Activated naive CD4-positive, alpha-beta T cell treated with anti-CD3 and anti-CD28 coated beads, Interleukin-2, amount 10 ng/mL, durations not matched to agents 7 days and 5 days (primary cell): ENCODE measurements at places on chromosomes 16 and 17.

- DNase-seq = no peak
These were observed 157.8 kb downstream of the AXIN2 start for GRCh38 chr17:65403626-65404025.

DNA sequence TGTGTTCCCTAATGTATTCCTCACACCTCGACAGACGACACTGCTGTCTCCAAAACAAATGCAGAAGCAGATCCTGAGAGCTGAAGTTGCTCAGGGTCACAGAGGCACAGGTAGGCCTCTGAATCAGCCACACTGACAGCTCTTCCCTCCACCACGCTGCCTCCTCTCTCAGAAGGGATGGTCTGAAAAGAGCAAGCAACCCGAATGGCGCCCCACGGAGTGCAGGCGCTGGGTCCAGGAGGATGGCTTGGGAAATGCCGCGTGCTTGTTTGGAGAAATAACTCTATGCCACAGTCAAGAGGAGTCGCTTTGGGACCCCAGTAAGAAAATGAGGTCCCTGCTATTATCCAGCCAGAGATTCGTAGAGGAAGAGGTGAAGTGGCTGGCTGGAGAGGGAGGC, 15.9 kb downstream of the CYB561 start:
- no peak for DNase-seq

DNA sequence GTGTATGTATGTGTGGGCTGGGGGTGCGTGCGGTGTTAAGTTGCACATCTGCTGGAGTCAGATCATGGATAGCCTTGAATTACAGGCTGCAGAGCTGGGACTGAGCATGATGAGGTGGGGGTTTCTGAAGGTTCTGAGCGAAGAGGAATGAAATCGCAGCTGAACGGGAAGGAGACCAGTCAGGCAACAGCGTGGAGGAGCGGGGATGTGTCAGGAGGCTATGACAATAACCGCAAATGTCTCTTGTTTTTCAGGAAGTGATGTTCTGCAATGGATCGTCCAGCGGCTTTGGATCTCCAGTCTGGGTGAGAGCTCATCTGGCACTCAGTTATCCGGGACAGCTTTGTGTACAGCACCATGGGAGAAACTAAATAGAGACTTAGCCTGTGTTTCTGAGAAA, 20.9 kb downstream of the RGS9 start:
- DNase-seq = no peak

GRCh38 chr16:15607700-15608396, 35.1 kb downstream of the MARF1 start:
- no peak for DNase-seq

DNA sequence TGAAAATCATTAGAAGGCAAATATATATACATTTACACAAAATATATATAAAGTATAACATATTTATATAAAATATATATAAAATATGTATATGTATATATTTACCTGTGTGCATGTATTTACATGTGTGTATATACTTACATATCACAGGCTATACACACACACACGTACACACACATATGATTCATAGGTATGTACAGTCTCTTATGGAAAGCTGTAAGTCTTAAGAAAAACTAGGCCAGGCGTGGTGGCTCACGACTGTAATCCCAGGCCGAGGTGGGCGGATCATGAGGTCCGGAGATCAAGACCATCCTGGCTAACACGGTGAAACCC, 14.7 kb downstream of the TOM1L2 start:
- DNase-seq = no peak

GRCh38 chr16:50208460-50208931, 55.4 kb downstream of the TENT4B start:
- DNase-seq = no peak

- no peak for DNase-seq
These were observed 15.6 kb downstream of the SPATA32 start for GRCh38 chr17:45246338-45246737.

DNA sequence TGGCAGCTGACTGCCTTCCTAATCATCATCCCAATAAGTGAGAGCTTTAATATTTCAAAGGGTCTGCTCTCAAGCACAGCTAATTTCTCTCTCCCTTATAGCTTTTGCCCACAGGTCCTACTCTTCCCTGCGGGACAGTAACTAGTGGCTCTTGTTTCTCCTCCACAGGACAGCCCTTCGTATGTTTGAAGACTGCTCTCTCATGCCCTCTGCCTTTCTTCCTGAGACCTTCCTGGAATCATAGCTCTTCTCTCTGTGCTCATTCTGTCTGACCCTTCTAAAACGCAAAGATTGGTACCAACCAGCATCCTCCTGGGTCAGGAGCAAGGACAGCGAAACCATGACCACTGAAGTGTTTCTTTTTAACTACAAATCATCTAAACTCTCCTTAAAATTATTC, 168.9 kb downstream of the GRIN2A start:
- DNase-seq = no peak

DNA sequence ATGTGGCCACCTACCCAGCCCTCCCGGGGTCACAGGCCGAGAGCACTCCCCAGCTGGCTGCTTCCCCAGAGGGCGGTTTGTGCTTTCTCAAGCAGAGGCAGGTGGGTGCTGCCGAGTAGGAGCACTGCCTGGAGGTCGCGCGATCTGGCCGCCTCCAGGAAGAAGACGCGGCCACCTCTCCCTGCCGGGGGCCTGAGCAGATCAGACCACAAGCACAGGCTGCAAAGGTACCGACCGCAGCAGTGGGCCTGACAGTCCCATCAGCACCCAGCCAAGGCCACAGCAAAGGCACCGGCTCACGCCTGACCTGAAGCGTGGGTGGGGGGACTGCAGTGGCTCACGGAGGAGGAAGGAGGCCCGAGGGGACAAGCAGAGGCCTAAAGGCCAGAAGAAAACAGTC, 15.2 kb upstream of the IGFALS start:
- DNase-seq = no peak

DNA sequence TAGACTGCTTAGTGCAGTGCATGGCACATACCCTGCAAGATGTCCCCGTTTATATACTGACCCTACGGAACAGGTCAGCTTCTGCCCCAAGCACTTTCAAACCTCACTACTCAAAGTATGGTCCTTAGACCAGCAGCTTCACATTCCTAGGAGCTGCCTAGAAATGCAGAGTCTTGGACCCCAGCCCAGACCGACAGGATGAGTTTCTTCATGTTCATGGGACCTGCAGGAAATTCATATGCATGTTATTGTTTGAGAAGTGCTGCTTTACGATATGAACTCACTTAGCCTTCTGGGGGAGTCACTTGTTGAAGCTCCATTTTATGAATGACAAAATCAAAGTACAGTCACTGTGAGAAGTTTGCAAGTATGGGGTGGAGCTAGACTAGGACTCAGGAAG, 82.6 kb downstream of the DYNLRB2 start:
- no peak for DNase-seq

DNA sequence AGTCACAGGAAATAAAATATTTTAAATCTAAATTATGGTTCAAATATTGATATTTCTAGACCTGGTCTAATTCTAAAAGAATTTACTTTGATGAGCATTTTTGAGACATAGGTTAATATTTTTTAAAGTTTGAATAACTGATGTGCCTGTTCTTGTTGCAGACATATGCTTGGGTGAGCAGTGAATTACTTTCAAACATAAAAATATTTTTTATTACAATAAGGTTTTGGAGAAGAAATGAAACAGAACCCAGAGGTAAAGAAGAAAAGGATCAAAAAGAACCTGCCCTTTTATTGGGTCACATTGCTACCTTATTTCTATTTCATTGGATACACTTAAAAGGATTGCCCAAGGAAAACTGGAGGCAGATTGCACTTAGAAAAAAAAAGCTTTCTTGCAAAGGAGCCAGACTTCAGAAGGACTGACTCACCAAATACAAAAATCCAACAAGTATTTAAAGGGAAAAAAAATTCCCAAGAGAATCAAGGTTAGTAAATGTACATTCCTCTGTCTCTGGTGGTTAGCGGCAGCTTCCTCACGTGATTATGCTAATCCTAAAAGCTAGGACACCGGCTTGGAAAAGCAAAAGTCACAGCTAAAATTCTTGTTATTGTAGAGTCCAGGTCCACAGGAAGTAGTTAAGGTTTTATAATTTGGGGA, 18.5 kb downstream of the ENPP7 start:
- DNase-seq = no peak

DNA sequence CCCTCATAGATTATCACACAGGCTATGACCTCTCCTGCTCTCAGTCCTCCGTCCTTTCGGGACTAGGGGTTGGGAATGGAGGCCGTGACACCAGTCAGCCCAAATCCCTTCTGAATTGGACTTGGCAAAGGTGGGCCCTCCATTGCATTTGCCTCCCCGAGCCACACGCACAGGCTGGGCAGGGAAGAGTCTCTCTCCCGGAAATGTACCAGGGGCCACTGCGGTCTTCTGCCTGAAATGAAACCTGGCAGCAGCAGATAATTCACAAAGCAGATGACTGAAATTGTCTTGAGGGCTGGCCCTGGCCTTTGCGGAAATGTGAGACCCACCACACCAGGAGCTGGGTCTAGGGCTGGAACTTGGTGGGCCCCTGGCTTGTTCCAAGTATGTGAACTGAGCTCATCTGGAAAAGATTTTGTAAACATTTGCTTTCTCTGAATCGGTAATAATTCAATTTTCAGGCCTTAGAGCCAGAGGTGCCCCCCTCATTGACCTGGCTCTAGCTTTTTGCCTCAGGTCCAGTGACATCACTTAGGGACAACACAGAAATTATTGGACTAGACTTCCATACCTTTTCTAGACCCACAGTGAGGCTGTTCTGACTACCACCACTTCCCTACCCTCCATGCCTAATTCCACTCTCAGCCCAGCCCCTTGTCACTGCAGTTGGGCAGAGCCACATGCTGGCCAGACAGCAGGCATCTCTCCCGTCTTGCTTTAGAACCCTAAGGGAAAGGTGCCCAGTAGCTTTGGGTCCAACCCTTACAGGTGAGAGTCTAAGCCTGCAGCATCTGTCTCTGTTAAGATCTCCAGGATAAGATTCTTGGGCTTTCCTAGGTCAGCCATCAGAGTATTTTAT, 75.2 kb downstream of the CCDC182 start:
- peak; percentile 18 for DNase-seq

DNA sequence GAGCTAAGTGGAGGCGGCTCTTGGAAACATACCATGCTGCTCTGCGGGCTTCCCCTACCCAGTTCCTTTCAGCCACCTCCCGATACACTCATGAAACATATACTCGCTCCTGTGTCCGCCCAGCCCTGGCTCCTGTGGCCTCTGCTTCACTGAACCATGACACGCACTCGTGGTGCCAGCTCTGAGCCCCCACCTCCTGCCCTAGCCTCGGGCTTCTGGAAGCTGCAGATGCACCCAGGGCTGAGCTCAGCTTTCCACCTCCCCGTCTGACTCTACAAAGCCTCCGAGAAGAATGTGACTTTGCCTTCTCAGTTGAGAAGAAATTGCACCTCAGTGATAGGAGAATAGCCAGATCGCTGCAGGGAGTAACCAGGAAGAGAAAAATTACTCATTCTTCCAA, 11.0 kb downstream of the CALB2 start:
- no peak for DNase-seq

DNA sequence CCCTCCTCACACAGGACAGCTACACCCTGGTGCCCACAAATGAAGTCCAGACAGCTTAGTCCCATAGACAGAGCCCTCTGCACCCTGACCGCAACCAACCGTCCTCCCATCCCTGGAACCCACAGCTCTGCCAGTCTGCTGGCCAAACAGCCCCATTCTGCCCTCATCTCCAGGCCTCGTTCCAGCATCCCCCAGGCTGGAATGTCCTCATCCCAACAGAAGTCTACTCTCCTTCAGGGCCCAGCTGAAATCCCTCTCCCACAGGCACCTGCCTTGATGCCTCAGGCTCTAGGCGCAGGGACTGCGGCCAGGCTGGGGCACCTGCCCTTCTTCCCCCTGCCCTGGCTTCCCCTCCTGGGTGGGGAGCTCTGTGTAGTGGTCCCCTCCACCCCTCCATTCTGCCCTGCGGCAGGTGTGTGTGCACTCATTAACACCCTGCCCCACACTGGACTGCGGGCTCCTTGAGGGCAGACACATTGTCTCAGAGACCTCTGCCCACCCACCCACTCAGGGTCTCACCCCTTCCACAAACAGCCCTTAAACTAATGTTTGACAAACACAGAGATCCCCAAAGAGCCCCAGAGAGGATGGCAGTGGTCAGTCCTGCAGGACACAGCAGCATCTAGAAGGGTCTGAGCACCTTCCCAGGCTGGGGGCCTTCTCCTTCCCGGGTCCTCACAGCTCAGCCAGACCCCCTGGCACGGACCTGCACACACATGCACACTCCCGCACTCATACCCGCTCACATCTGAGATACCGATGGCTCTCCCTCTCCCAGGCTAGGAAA, 820 bp downstream of the GRIN2C start:
- no peak for DNase-seq

DNA sequence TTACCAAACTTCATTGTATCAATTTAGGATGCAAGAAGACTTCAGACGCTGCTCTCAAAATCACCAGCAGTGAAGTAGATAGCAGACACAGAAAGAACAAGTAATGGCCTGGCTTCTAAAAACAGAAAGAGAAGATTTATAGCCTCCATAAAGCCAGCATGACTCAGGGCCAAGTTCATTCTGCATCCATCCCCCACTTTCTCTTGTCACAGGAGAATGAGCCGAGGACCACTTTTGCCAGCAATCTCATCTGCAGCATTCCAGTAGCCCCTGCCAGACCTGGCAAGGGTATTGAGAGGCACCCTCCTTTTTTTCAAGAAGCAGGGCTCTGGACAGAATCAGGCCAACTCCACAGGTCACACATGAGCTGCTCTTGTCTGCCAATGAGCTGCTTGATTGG, 355.4 kb upstream of the SOX9 start:
- no peak for DNase-seq

DNA sequence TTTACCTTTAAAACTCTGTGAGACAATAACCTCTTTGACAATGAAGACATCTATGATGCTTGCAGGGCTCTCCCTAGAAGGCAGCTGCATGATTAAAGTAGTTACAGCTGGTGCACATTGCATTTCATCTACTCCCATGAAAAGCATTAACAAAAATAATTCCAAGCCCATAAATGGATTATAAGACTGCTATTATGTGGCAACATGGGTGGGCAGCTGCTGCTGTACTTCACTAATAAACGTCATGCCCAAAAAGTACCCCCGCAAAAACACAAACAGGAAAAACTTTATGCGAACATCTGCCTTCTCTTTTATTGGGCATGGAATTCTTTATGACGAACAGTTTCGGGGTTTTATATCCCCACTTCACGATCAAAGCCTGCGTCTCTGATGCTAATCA, 224.9 kb downstream of the CA10 start:
- no peak for DNase-seq

DNA sequence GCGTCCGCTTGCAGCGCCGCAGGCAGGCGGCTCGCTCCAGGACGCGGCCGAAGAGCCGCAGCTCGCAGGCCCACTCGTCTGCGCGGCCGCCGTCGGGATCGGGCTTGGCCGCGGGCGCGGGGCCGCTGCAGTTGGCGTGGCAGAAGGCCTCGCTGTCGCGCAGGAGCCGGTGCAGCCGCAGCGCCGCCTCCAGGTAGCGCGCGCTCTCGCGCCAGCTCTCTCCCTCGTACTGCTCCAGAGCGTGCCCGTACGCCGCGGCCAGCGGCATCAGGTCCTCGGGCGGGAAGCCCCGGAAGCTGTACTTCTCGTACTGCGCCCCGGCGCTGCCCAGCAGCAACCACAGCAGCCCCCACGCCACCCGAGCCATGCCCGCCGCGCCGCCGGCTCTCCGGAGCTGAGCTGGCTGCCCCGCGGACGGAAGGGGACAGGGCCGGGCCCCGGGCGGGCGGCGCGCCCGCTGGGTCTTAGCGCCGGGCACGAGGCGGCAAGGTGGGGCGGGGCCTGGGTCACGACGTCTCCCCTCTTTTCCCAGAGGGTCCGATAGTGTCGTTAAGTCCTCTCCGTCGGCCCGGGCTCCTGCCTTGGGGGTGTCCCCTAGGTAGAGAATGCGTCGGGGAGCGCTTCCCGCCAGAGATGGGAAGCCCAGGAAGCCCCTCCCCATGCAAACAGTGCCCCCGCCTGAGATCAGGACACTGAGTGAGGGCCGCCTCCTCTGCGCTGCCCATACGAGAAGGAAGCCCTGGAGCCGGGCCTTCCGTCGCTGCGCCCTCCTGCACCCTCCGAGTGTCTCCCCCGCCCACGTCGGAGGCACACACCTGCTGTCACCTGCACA, at the start of gene P3H4:
Gene P3H4 (minus strand): TSS at position 401 of the 832 bp plus-strand sequence. CDS start 34 bp downstream, at position 367.
- DNase-seq = peak; percentile 83
